ENCODE measurements at places on chromosomes 6 and 20. TPM values are rescaled to one million over a fixed set of nuclear protein-coding genes. Genes with fewer than 3 reads are reported as not detected.

ITPA gene
- 36.4 TPM for polyA plus RNA-seq

UBE3D gene
- polyA plus RNA-seq, result 2.4 TPM

CST11 gene
- polyA plus RNA-seq, result not detected

SDCBP2 gene
- 10.9 TPM for polyA plus RNA-seq
